NCI-H748 treated with DMSO at 0.1 percent for 48 hours (cell line): ENCODE measurements at places on chromosomes 6 and 20.

- DNase-seq: peak; percentile 85
These were observed 57.2 kb upstream of the IRAK1BP1 start for GRCh38 chr6:78810146-78810545.

GRCh38 chr6:67642582-67642981, 992.5 kb upstream of the ADGRB3 start:
- no peak for DNase-seq

- peak; percentile 87 for DNase-seq
These were observed 1.6 kb downstream of the ZBTB2 start for GRCh38 chr6:151389618-151390275.

DNA sequence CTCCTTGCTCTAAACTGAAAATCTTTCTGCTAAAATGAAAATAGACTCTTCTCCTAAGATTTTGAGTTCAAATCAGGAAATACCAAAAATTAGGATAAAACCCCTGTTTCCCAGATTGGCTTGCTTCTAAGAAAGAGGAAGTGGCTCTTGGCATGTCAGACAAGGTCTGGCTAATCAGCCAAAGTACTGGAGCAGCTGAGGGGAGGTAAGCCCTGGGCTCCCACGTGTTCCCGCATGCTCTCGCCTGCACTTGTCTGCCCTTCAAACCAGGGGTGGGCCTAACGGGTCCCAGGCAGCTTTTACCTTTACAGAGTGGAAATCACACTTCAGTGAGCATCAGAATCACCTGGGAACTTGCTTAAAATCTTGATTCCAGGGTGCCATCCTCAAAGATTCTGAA, 43.2 kb upstream of the GABRR1 start:
- no peak for DNase-seq

GRCh38 chr20:32490942-32491763, 94.0 kb downstream of the NOL4L start:
- DNase-seq: no peak

- no peak for DNase-seq
These were observed 103.2 kb upstream of the EMILIN3 start for GRCh38 chr20:41469868-41470267.

DNA sequence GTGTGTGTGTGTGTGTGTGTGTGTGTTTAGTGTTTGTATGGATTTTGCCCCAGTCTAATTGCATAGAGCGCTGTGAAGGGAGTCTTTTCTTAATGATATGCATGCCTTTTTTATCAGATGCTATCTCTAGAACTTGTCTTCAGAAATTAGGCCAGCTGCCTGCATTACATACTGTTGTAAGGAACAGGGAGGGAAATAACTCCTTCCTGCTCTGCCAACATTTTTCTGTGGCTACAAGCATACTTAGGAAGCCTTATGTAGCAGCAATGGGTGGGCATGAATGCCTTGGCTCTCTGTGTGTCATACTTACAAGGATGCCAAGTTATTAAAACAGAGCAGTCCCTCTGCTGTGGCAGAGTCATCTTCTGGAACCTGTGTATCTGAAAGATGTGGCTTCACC, 8.0 kb upstream of the COL21A1 start:
- no peak for DNase-seq

DNA sequence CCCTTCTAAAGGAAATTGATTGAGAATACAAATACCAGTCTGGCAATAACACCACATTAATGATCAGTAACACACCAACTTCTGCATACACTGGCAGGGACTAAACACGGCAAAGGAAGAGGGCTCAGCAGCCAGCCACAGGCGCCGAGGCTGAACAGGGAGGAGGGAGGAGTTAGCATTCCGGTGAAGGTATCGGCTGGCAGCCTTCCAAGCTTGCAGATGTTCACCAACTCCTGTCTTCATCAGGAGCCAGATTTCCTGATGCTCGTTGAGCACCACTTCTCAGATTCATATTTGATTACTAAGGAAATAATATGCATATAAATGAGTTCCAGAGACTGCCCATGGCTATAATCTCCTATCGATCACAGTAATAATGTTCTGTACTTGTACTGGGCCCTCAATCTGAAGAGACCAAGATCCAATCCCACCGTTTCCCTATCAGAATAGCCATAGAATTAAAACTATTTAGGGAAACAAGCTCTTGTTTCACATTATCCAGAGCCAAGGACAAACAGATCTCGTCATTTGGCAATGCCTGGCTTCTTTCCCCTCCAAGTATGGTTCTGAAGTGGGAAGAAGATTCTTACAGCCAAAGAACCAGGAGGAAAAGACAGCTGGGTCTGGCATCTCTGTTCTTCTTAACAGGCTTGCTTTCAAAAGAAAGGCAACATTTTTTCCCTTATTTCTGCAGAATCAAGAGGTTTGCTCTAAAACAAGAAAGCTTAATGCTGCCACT, 42.2 kb downstream of the GFOD1 start:
- DNase-seq: peak; percentile 82

DNA sequence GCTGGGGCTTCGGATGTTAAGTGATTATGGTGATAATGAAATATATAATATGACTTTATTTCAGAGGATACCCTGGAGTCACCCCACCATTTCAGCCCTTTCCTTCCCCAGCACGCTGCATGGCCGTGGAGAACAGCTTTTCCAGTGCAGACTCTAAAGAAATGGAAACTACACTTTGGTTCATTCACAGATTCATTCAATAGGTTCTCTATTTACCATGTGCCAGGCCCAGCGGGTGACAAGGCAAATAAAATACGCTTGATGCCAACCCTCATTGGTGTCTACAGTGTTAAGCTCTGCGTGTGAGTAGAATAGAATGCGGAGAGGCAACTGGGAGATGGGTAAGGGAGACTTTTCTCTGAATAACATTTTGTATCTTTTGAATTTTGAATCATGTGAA, 89.7 kb downstream of the TCP11 start:
- DNase-seq: no peak

DNA sequence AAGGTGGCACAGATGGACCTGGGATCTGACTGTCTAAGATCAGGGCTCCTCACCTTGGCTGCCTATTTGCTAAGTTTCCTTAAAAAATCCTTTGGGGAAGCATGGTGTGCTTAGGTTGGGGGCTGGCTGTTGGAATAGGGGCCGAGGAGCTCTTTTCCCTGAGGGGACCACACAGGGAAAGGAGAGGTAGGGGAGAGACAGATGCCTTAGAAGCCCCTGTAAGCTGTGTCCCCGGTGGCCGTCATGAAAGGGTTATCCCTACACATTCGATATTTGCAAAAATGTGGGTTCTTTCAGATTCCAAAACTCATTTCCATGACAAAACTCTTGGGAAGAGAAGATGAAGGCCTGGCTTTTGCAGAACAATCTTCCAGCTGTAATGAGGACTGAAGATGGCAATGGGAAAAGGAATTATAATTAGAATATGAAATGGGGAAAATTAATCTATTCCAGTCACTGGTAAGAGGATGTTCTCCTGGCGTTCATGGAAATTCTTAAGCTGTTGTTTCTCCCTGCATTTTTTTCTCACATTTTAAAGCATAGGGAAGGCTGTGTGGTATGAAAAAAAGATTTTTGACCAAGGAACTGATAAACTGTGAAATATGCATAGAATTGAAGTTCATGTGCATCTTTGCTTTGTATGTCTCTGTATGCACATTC, 53.8 kb downstream of the TOX2 start:
- DNase-seq: no peak
